Liver (tissue), 10 donors: ENCODE measurements at places on chromosomes 2 and 18.

DNA sequence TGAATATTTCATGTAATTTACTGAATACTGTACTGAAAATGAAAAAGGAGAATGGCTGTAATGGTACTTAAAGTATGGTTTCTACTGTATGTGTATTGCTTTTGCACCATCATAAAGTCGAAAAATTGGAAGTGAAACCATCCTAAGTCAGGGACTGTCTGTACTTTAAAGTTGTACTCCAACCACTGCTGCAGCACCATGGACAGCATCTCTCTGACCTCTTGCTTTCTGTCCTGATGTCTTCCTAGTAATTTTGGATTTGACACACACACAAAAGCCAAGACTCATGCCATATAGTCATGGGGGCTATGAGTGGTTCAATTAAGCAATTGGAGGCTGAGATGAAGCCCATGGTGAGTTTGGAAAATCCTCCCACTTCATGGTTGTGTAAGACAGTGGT lies 256.3 kb upstream of the PKDCC start:
- DNase-seq: peak; percentile 44

- DNase-seq: no peak
Measured at GRCh38 chr2:158965641-158966040, 2.8 kb upstream of the TANC1 start.

DNA sequence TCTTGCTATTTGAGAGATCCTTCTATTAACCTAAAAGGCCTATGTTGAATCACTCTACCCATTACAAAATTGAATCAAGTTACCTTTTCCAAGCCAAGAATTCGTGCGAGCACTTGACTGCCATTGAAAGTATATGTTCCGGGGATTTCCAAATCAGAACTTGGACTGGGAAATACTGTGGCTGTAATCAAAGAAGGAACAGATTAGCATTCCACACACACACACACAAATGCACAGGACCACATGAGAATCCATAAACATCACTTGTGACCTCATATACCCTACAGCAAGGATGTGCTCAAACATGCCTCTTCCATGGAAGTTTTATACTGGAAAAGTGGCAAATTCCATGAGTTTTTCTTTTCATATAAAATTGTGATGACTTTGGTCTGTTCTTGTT lies 86.0 kb downstream of the ABCA12 start:
- no peak for DNase-seq

DNA sequence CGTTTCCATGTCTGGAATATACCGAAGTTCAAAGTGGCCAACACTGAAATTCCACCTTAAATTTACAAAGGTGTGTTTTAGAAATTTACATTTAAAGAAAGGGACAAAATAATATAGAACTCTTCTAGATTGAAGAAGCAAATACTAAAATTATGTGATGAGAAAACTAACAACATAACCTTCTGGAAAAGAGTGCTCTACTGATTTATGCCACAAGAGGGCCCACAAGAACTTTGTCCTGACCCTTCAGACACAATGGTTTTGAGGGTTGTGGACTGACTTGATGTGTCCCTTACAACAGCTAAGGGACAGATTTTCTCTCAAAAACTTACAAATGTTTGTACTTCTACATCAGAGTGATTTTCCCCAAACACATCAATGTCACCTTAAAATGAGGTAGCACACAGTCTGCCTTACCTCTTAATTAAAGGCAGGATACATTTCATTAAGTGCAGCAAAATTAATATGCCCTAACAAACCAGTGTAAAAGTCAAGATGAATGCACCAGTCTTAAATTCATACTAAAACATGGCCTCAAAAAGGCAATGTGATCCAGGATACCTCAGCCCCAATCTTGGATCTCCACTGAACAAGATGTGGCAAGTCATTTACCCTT lies 36.2 kb downstream of the EIF2AK3 start:
- DNase-seq: no peak
